Stimulated activated naive CD4-positive, alpha-beta T cell treated with Interleukin-2 at 50 U/mL for 16 hours (primary cell): ENCODE measurements at places on chromosomes 6 and 20.

GRCh38 chr6:121619013-121619412 lies 183.6 kb downstream of the GJA1 start:
- no peak for DNase-seq

- no peak for DNase-seq
Observed at GRCh38 chr20:46582648-46583047, 32.2 kb upstream of the OCSTAMP start.

DNA sequence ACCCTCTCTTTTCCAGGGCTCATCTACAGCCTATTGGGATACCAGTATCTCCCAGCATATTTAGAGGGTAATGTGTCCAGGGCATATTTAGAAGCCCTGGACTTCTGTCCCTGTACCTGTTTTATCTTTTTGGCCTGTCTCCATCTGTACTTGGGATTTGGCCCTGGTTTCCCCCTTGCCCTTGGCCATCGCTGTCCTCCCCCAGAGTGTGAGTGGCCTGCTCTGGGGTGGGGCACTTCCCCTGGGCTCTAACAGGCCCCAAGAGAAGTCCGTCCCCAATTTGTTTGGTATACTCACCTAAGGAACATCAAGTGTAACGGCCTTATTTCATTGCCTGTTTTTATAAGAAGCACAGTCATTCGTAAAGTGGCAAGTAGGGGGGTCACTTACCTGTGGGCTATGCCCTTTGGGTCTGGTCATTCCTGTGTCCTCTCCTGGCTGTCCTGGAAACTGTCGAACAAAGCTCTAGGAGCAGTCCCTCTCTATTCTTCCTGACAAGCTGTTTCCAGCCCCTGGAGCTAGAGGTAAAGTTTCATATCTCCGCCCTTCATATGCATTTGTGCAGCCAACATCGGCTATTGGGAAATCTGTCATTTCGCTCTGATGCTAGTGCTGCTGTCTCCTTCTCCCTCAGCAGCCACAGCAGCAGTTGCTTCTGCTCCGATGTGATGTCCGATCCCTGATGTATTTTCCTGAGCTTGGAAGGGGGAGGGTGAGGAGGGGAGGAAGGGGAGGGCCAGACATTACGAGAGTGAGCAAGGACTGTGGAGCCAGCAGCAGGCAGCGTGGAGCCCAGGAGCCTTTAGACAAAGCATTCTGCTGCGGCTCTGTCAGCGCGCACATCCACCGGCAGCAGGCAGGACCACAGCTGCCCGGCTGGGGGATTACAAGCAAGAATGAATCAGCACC lies 83.4 kb downstream of the TCP11 start:
- DNase-seq: no peak

DNA sequence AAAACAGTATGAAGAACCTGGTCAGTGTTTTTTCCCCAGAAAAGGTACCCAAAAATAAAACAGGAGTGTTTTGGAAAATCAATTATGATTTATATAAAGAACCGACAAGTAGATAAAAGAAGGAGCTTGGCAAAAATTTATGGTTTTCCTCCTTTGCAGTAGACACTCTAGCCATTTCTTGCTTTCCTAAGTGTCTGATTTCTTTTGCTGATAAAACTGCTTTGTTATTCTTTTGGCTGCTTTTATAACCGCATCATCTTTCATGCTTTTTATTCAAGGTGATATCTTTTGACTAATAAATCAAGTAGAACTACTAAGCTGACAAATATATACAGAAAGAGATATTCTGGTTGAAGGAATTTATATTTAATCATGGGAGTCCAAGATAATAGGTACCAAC lies 16.6 kb downstream of the ATG5 start:
- DNase-seq: no peak

GRCh38 chr6:84282550-84282949 lies 55.1 kb upstream of the CEP162 start:
- no peak for DNase-seq

DNA sequence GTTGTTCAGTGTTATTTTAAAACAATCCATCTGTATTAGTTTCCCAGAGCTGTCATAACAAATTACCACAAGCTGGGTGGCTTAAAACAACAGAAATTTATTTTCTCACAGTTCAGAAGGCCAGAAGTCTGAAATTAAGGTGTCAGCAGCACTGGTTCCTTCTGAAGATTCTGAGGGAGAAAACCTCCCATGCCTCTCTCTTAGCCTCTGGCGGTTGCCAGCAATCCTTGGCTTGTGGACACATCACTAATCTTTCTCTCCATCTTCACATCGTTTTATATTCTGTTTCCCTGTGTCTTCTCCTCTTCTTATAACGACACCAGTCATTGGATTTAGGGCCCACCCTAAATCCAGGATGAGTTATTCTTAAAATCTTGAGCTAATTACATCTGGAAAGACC lies 70.2 kb upstream of the EPB41L1 start:
- DNase-seq: no peak

GRCh38 chr6:39018103-39018502 lies 30.5 kb upstream of the GLP1R start:
- no peak for DNase-seq

GRCh38 chr6:160767647-160768019 lies 65.6 kb downstream of the PLG start:
- DNase-seq: no peak
